ENCODE measurements at places on chromosomes 12 and 14.

DNA sequence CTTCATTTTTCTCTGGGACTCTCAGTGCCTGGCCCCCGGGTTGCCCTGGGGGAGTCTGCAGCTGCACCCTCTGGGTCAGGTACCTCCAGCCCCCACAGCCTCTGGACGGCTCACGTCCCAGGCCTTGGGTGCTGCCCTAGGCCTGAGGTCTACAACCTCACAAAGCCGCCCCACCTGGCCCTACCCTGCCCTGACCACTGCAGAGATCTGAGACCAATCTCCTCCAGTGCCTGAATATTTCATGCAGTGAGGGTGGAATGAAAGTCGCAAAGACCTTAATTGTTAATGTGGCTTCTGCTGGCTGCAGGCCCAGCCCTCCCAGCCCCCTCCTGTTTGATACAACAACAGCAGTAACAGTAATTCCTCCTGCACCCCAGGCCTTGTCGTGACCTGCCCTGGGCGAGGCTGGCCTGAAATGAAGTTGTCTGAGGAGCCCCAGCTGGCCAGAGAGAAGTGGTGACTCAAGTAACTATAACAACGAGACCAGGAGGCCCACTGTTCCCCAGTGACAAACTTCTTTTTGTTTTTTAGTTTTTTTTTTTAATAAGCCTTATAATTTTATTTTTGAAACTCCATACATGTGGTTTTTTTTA, 8.8 kb upstream of the CCDC85C start:
- no peak for DNase-seq

- no peak for DNase-seq
Observed at GRCh38 chr12:26119391-26119989, 5.3 kb downstream of the BHLHE41 start.

GRCh38 chr12:131137009-131137835, 183.5 kb downstream of the ADGRD1 start:
- no peak for DNase-seq

DNA sequence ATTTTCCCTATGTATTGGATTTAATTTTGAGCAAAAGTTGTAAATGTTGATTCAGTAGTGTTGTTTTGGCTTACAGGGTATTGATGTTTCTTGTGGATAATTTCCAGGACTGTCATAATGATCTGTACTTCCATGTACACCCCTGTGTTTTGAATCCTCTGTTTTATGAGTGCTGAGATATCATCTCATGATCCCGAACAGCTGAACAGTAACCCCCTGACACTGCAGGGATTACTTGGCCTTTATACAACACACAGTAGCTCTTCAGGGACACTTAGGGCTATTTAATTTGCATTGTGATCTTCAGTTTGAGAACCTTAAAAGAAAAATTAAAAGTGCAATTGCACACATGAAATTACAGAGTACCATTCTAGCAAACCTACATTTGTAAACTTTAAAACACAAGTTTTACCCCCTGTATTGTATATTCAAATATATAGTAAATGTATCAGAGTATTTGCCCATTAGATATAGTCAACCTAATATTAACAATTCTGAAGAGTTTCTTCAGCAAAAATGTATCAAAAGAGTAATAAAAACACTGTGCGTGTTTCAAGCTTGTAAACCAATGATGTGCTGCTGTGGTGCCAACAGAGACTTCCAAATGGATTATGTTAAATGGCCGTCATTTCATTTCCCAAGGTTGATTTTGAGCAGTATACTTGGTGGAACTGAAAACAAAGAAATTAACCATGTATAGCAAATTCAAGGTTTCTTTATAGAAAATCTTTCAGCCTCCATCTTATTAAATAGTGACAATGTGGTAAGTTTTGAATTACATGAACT, 27.9 kb upstream of the MYF6 start:
- no peak for DNase-seq

DNA sequence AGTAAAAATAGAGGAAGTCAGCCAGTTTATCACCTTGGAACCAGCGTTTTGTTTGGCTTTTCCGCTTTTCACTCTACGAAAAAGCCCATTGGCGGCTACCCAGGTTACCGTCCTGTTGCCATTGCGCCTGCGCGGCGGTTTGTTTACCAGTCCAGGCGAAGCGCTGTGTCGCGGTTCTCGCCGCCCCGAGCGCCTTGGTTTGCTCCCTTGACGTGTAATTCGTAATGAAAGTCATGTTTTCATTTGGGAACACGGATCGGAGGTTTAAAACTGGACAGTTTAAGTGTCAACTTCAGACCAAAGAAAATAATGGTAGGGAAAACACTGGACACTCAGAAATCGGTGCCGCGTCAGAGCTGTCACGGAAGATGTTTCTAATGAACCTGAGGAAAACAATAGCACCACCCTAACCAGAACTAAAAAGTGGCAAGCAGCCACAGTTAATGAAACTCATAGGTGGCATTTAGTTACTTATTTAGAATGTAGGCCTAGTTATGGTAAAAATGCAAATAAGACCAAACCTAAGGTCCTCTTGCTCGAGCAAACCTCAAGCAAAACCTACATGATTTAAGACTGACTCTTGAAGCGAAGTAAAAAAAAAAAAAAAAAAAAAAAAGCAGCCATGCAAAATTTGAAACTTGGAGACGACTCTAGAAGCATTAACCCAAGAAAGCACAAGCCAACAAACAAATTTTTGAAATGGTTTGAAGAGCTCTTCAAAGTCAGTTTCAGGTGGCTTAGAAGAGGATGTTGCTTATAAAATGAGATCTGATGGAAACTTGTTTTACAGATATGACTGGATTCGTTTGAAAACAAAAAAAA, 790 bp upstream of the GPR19 start:
- DNase-seq: peak; percentile 82

DNA sequence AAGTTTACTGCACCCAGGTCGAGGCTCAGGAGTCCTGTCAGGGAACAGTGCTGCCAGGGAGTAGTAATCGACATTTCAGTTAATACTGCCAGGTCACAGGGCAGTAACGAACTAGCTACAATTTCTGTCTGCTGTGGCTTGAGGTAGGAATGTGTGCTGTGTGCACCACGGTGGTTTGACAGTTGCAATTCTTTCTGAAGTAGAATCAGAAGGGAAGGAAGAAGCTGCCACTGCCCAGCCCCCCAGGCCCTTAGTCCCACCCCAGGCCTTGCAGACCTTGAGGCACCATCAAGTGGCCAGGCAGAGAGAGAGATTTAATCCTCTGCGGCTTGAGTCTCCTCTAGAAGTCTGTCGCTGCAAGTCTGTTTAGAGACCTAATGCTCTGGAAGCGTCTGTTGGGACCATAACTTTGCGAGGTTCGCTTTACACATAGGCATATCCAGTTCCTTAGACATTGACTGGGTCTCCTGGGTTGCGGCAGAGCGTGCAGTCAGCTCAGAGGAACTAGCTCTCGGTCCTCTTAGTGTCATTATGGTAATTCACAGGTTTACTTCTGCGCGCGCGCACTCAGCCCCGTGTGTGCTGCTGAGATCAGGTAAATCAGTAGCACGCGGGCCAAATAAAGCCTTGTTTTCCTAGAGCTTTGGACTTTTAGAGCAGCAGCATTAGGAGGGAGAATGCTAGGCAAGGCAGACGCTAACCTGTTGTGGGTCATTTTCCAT, 9.8 kb downstream of the NKX2-1 start:
- DNase-seq: no peak

- DNase-seq: no peak
Observed at GRCh38 chr12:10088031-10088430, 10.8 kb downstream of the CLEC1A start.

GRCh38 chr14:95216008-95216407, 58.7 kb upstream of the DICER1 start:
- no peak for DNase-seq

GRCh38 chr12:132065609-132066344, 78.3 kb downstream of the DDX51 start:
- no peak for DNase-seq

- DNase-seq: no peak
Observed at GRCh38 chr14:60616461-60616959, 32.8 kb downstream of the SIX1 start.

GRCh38 chr14:36582011-36582873, at the start of gene NKX2-8:
Gene NKX2-8, minus strand, starts transcription at chr14:36582614. Its CDS starts 225 bp downstream, at chr14:36582389.
- peak; percentile 9 for DNase-seq

- no peak for DNase-seq
Observed at GRCh38 chr12:13358391-13358905, 161.9 kb downstream of the EMP1 start.

GRCh38 chr12:132582058-132582420, 28.3 kb downstream of the LRCOL1 start:
- DNase-seq: no peak

DNA sequence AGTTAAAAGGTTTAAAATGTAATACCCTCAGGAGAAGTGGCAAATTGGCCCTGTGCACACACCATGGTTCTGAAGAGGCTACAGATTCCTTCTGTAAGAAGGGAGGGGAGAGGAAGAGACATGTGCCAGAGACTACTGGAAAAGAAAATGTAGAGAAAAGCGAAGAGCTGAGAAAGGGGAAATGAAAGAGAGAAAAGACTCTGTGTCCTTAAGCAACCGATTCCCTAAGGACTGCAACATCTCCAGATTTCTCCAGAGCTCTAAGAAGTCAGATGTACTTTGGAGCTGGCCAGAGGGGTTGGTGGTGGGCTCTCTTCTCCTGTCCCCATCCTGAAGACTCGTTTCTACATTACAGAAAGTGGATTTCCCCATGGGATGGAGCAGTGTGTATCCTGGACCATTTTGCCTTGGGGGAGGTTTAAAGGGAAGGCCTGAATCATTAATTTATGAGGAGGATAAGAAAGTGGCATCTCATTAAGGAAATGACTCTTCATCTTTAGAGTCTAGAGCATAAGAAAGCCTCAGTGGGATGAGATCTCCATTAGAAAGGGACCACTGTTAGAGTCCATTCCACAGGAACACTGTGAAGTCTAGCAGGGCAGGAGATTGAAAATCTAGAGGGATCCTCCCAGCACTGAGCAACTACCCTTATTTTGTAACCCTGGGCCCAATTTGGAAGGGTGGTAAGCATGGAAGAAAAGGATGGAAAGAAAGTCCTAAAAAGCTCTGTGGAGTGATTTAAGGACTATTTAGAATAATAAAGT, 45.5 kb upstream of the FUT8 start:
- DNase-seq: no peak

DNA sequence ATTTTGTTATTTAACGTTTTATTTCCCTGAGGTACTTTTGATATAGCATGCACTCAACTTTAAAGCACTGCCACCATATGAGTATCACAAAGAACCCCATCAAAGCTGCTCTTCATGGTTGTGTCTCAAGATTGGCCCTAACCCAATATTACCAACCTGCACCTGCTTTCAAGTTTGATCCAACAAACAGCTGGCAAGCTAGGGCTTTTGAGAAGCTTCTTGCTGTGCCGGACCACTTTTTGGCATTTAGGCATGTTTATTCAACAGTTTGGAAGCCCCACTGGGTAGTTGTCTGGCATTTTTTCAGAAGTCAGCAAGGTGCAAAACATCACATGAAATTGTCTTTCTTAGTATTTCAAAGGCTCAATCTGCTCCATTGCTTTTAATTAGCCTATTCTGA, 137.2 kb upstream of the PLEKHA5 start:
- DNase-seq: no peak

- DNase-seq: no peak
Observed at GRCh38 chr12:77998236-77998786, 167.6 kb downstream of the NAV3 start.

DNA sequence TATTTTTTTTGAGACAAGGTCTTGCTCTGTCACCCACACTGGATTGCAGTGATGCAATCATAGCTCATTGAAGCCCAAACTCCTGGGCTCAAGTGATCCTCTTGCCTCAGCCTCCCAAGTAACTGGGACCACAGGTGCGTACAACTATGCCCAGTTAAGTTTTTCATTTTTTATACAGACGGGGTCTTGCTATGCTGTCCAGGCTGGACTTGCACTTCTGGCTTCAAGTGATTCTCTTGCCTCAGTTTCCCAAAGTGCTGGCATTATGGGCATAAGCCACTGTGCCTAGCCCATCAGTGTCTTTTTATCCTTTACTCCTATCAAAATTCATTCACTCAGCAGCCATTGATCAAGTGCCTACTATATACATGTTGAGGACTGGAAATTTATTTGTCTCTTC, 9.0 kb downstream of the PTPN11 start:
- DNase-seq: no peak

- no peak for DNase-seq
Observed at GRCh38 chr14:97538749-97539410, 741.7 kb downstream of the VRK1 start.

- peak; percentile 76 for DNase-seq
Observed at GRCh38 chr14:106372870-106373652, 846.7 kb downstream of the TMEM121 start.

GRCh38 chr14:105180592-105181548, at the start of gene NUDT14:
Gene NUDT14, minus strand, starts transcription at chr14:105181312. Its CDS starts 103 bp downstream, at chr14:105181209.
- DNase-seq: peak; percentile 94

- DNase-seq: no peak
Observed at GRCh38 chr12:71478270-71478669, 38.7 kb downstream of the LGR5 start.

GRCh38 chr14:92939699-92940098, 16.7 kb downstream of the CHGA start:
- DNase-seq: no peak

DNA sequence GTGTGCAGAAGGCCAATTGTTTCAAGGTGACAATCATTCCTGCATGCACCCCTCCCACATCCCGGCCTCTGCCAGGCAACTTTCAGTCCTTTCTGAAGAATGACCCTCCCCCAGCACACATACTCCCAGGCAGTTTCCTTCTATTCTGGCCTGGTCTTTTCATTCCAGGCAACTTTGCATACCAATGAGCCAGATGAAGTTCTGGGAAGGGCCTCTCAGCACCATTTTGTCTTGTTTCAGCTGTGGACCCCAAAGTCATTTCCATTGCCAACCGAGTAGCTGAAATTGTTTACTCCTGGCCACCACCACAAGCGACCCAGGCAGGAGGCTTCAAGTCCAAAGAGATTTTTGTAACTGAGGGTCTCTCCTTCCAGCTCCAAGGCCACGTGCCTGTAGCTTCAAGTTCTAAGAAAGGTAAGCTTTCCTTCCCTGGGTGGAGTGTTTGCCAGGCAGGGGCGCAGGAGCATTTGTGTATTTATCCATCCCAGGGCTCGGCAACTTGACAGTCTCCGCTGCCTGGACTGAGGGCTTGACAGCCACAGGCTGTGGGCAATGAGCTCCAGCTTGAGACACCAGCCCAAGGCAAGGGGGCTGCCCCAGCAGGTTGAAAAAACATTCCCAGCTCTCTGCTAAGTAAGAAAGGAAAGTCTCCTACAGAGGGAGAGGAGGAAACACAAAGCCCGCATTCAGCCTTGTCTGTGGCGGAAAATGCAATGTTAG, 16.4 kb downstream of the BCL2L14 start:
- no peak for DNase-seq

- no peak for DNase-seq
Observed at GRCh38 chr12:127150479-127150878, 1116.5 kb upstream of the TMEM132C start.

- no peak for DNase-seq
Observed at GRCh38 chr12:26109343-26109881, 15.4 kb downstream of the BHLHE41 start.

Data from GM10248 (cell line).